ENCODE measurements at places on chromosomes 6 and 20.

DNA sequence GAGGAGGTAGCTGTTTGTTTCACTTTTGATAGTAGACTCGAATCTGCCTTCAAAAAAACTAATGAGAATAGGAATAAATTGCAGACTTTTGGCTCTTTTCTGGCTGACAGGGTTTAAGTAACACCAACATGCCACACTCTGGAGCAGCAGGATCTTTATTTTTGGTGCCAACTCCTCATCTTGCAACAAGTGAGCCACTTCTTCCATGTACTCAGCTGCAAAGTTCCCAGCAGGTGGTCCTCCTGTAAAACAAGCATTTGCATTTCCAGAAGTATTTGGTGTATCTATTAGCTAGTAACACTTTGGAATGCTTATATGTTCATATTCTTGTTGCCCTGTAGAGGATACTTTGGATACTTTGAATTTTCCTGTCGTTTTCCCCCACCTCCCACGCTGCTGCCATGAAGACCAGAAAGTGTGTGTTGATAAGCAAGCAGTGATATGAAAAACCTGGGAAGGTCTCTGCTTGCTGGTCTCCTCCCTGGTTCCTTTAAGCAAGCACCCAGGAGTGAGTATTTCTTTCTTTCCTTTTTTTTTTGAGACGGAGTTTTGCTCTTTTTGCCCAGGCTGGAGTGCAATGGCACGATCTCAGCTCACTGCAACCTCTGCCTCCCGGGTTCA is 1.0 kb downstream of the ARMH2 start:
- no peak for DNase-seq

GRCh38 chr20:45354423-45355208 is 6.4 kb upstream of the SDC4 start:
- no peak for DNase-seq

DNA sequence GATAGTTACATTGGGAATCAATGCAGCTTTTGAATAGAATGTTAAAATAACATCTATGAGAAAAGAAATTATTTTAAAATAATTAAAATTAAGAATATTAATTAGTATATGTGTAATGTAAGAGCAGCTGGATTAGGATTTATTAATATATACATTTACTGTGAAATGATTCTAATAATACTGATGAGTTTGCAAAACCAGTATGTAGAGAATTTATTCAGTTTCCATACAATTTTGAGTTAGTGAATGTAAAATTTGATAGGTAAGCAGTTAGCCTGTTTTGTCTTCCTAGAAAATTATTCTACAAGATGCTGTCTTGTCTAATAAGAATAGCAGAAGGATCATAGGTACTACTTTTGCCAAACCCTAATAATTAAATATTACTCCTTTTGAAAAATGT is 70.6 kb downstream of the STXBP5 start:
- no peak for DNase-seq

DNA sequence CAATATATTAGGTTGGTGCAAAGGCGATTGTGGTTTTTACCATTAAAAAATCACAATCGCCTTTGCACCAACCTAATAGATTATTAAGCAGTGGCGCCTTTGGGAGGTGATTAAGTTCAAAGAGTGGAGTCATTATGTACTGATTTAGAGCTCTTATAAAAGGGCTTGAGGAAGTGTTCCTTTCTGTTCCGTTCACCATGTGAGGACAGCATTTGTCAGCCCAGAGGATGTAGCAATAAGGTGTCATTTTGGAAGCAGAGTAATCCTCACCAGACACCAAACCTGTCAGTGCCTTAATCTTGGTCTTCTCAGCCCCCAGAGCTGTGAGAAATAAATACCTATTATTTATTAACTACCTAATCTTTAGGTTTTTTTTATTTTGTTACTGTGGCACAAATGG is 542.1 kb upstream of the MAN1A1 start:
- DNase-seq, result no peak

- peak; percentile 44 for DNase-seq
These were observed 323.6 kb downstream of the CD83 start for GRCh38 chr6:14440940-14441781.

DNA sequence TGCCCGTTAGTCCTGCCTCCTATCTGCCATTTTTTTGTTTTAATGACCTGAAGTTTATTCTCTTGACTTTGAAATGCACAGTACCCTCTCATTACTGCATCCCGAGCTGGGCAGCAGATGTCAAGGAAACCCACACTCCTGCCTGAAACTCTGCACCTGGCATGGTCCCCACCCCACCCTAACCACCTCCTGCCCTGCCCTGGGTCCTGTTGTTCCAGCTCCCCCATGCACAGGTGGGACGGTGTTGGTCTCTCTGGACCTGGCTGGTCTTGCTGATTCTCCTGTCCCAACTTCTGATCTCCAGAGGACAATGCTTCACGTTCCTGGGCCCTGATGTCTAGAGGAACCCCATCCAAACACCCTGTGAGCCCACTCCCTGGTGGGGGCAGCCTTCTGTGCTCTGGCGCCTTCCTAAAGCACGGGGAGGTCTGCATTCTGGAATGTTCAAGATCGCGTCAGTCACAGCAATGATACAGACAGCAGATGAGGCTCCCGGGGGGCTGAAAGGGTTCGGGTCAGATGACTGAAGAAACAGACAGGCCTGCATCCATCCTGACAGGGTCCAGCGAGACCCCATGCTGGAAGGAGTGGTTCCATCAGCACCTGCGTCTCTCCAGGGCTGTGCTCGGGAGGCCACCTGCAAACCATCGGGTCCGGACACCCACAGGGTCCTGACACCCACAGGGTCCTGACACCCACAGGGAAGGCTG is 73.6 kb downstream of the ERMARD start:
- DNase-seq, result no peak

- no peak for DNase-seq
These were observed 30.4 kb downstream of the PTPRA start for GRCh38 chr20:2903686-2904085.

DNA sequence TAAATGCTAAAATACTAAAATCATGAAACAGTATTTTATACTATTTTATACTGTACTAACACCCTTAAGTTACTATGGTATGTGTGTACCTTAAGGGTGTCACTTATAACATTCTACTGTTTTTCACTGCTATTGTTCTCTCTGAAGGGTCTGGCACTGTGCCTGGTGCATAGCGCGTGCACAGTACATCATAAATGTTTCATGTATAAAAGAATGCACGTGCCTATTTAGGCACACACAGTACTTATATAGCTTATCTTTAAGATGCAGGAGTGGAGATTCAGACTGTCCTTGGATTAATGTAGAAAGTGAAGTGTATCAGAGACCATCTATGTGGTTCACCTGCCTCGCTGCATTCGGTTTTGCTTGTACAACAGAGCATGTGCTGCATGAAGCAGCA is 64.0 kb upstream of the SGK1 start:
- no peak for DNase-seq

DNA sequence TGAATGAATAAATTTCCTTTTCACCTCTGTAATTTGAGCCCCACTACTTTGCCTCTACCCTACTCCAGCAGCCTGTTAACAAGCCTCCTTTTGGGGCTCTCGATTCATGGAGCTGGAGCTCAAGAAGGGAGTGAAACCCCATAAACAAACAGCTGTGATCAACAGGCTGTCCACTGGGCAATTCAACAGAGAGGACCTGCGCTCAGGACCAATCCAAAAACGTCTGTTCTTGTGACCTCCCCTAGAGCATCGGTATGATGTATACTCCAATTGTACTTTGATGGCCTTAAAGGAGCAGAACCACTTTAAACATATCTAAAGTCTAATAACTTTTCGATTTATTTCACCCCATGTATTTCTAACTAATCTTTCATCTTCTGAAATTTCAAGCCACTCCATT is 37.4 kb downstream of the HIVEP2 start:
- DNase-seq, result no peak

GRCh38 chr6:42028234-42029061 is 21.9 kb upstream of the TAF8 start:
- DNase-seq, result peak; percentile 77

DNA sequence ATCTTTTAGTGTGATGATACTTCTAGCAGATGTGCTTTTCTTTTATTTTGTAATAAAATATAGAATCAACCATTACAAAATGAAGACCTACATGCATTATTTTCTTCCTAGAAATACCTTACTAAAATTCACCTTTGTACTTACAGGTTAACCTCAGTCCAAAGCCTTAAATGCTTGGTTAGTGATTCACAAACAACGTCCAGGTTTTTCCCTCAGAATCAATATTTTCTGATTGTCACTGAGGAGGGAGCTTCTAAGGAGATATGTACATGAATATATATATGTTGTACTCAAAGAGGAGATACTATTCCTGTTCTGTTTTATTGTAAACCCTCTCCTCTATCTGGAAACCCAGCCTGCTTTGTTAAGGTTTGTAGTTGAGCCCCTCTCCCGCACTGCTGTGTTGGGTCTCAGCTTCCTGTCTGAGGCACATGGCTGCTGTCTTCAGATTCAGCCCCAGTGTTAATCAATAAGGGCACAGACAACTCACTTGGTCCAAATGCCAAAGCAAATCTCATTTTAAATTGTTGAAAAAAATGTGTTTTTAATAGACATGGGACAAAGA is 33.9 kb upstream of the HS3ST5 start:
- no peak for DNase-seq

DNA sequence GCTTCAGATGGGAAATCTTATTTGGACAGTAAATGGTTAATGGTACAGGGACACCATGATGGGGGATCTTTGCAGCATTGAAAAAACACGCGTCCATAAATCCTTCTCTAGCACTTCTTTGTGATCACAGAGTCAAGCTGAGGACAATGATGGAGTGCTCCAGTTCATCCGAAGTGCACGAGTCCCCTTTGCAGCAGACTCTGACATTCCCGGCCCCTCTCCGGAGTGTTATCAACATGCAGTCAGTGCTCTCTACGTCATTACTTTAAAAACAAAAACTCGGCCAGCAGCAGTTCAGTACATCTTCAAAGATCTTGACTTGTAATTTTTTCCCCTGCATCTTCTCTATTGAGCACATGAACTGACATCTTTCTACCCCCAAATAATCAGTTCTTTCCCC is 185.5 kb upstream of the AKAP12 start:
- peak; percentile 36 for DNase-seq

GRCh38 chr6:35894776-35895175 is 26.1 kb downstream of the SRPK1 start:
- no peak for DNase-seq

- DNase-seq, result peak; percentile 50
These were observed 528.2 kb downstream of the HDGFL1 start for GRCh38 chr6:23097566-23097965.

DNA sequence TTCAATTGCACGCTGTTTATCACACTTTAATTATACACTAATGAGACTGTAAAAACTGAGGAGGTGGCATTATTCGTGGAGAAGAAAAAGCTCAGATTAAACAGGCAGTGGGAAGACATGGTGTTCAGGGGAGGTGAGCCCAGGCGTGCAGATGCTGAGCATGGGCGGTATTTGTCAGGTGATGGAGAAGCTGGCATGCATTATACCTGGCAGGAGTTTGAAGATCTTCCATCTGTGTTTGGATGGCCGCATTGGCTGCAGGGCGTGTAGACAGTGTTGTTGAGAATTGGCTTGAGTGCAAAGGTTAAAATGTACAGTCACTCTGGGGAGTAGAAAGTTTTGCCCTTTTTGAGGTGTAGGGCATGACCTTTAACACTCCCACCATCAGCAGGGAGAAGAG is 213.8 kb downstream of the ERMARD start:
- no peak for DNase-seq

- no peak for DNase-seq
These were observed 9.5 kb downstream of the DAAM2 start for GRCh38 chr6:39801456-39802251.

DNA sequence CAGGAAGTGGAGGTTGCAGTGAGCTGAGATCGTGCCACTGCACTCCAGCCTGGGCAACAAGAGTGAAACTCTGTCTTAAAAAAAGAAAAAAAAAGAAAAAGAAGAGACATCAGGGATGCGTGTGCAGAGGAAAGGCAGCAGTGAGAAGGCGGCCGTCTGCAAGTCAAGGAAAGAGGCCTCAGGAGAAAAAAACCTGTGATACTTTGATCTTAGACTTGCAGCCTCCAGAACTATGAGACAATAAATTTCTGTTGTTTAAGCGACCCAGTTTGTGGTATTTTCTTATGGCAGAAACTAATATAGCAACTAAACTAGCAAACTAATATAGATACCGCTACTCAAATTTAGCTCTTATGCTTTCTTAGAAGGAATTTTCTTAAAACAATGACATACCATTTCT is 36.1 kb downstream of the FGD2 start:
- DNase-seq, result no peak

- DNase-seq, result no peak
These were observed 3.4 kb upstream of the MICAL1 start for GRCh38 chr6:109458774-109459531.

GRCh38 chr20:16712511-16712947 is 17.3 kb upstream of the SNRPB2 start:
- DNase-seq, result no peak

DNA sequence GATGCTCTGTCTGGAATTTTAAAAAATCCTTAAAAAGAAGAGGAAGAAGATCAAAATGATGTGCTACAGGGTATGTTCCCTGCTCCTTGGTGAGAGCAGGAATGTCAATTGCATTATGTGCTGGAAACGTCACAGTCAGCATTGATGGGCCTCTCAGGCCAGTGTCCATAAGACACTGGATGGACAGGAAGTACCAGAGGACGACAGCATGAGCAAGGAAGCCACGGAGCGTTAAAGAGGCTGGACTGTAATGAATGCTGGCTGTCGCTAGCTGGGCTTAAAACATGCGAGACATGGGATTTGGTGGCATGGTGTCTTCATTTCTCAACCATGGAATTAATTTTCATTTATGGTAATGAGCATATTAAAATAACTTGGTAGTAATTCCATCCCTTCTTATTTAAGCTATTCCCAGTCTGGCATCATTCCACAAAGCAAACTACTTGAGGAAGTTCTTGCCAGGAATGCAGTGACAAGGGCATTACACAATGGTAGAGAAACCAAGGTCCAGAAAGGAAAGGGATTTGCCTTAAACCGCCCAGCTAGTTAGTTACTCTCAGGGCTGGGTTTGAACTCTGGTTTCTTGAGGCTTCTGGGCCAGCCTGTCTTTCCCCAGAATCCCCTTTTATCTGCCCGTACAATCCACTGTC is 166.6 kb upstream of the SOX4 start:
- DNase-seq, result peak; percentile 16

GRCh38 chr20:23232219-23232581 is 118.4 kb upstream of the NXT1 start:
- no peak for DNase-seq

GRCh38 chr20:62410746-62411478 is 3.8 kb upstream of the CABLES2 start:
- DNase-seq, result no peak

- peak; percentile 88 for DNase-seq
These were observed at the start of gene NFKBIE for GRCh38 chr6:44265007-44265721. NFKBIE (minus strand) TSS chr6:44265551; CDS start chr6:44265346, 205 bp downstream.

DNA sequence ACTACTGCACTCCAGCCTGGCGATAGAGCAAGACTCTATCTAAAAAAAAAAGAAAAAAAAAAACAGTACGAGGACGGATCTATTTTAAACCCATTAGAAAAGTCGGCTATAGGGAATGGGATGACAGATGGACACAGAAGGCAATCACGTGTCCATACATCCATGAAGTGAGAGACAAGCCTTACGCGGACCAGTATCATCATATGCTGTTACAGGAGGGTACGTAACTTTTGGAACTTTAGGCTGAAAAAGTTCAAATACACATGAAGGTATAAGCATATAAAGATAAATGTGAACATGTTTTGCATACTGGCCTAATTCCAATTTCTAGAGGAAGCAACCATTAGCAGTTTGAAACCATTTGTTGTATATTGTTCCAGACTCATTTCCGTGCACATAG is 109.8 kb upstream of the EXOC2 start:
- no peak for DNase-seq
